ENCODE measurements at places on chromosomes 7 and 10.

- peaks cover 39% of the 10 kb centered on the region for H3K4me1 ChIP-seq
- no peak for DNase-seq
- no peaks in the 10 kb centered on the region for H3K27me3 ChIP-seq
- H3K4me3 ChIP-seq: no peak overlapping the region
Observed at GRCh38 chr10:103157246-103157645, 35.8 kb downstream of the NT5C2 start.

- H3K36me3 ChIP-seq: no peaks in the 10 kb centered on the region
- no peak overlapping the region for H3K27ac ChIP-seq
- H3K27me3 ChIP-seq: peaks cover 58% of the 10 kb centered on the region
- no peak overlapping the region for H3K4me3 ChIP-seq
- no peak for DNase-seq
Observed at GRCh38 chr7:1274876-1275375, 42.3 kb downstream of the UNCX start.

DNA sequence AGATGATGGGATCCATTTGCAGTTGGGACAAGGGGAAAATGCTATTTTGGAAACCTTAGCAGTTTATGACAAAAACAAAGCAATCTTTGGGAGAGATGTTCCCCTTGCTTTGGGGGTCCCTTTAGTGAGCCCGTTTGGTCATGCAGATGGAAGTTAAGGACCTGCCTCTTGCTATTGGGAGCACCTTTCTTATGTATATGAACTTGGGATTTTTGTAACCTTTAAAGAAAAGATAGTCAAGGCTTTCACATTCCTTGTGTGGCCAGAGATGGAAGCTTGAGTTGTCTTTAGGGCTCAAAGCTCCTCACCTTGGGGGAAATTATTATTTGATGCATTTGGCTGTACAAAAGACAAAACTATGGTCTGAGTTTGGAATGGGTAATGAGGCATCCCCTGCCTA is 179.0 kb upstream of the PLPP4 start:
- H3K36me3 ChIP-seq: no peaks in the 10 kb centered on the region
- no peak overlapping the region for H3K4me3 ChIP-seq
- H3K27me3 ChIP-seq: no peaks in the 10 kb centered on the region
- no peak overlapping the region for H3K27ac ChIP-seq
- H3K4me1 ChIP-seq: no peaks in the 10 kb centered on the region

DNA sequence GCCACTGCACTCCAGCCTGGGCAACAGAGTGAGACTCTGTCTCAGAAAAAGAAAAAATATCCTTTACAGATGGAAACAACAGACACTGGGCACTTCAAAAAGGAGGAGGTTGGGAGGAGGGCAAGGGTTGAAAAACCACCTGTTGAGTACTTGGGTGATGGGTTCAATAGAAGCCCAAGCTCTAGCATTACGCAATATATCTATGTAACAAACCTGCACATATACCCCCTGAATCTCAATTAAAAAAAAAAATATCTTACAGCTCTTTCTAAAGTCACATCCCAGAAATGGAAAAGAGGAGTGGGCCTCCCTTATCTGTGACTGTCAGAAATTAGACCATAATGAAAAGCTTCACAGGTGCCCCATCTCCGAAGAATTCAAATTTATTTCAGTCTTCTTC is 12.1 kb downstream of the VIM start:
- no peaks in the 10 kb centered on the region for H3K36me3 ChIP-seq
- H3K27ac ChIP-seq: no peak overlapping the region
- H3K4me1 ChIP-seq: no peaks in the 10 kb centered on the region

DNA sequence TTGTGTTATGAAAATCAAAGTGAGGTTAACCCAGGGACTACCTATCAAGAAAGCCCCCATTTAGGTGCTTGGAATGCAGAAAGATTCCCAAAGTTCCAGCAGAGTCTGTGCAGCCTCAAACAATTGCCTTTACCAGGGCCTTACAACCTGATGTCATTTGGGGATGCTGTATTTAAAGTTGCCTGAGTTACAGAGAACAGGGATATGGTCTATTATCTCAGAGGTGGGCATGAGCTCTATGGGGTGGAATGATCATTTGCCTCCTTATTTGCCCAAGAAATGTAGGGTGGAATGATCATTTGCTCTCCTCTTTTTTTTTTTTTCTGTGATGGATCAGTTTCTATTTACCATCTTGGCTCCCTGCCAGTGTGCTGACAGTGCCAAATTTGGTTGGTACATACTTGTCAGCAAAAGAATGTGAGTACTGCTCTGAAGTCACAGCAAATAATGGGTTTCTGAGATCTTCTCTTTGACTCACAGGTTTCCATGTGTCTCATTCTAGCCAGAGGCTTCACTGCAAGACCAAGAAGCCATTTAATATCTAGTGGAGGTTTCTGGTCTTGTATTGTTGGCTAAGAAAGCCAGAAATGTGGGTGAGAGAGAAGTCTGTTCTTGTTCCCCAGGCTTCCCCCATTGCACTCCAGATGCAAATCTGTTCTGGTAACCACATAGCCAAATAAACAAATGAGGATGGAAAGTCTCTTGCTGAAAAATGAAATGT is 45.5 kb upstream of the ZNRF2 start:
- H3K27me3 ChIP-seq: no peaks in the 10 kb centered on the region
- DNase-seq: peak; percentile 36
- H3K27ac ChIP-seq: no peak overlapping the region
- H3K4me3 ChIP-seq: no peak overlapping the region

DNA sequence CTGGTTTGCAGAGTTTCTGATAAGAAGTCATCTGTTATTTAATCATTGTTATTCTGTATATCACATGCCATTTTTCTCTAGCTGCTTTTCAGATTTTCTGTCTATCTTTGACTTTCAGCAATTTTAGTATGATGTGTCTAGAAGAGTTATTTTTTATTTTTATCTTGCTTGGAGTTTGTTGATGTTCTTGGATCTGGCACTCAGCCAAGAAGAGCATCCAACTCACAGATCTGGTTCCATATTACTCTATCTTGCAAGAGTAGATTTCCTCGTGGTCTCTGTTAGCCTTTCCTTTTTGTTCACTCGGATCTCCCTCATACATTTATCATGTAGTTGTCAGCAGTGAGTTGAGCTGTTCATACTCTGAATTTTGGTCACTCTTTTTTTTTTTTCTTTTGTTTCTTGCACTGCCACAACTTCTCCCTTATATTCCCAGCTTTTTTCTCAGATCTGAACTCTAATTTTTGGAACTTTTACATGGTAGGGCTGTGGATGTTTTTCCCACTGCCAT is 54.8 kb upstream of the CALCR start:
- H3K27ac ChIP-seq: no peak overlapping the region
- no peak overlapping the region for H3K4me3 ChIP-seq
- no peaks in the 10 kb centered on the region for H3K27me3 ChIP-seq
- no peaks in the 10 kb centered on the region for H3K4me1 ChIP-seq
- no peak for DNase-seq

- no peaks in the 10 kb centered on the region for H3K27me3 ChIP-seq
- H3K36me3 ChIP-seq: no peaks in the 10 kb centered on the region
- no peak overlapping the region for H3K27ac ChIP-seq
- no peak overlapping the region for H3K4me3 ChIP-seq
- H3K4me1 ChIP-seq: no peaks in the 10 kb centered on the region
Observed at GRCh38 chr7:93821463-93821862, 69.1 kb downstream of the TFPI2 start.

DNA sequence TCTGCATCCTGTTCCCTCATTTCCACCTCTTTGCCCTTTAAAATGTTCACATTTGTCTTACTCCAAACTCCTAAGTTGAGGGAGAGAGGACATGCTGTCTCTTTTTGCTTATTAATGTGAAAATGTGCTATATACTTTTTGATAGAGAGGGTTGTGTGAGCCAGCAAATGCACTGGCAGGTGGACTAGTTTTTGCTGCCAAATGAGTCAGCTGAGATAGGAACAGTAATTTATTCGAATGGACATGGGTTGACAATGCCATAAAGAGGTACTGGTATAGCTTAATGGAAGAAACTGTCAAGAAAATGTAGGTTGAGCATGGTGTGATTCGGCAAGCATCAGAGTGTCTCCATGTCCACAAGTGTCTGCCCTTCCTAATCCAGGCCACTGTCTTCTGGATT is 9.2 kb upstream of the TRUB1 start:
- no peak overlapping the region for H3K4me3 ChIP-seq
- no peaks in the 10 kb centered on the region for H3K36me3 ChIP-seq
- DNase-seq: no peak
- H3K27ac ChIP-seq: no peak overlapping the region
- peaks cover 19% of the 10 kb centered on the region for H3K4me1 ChIP-seq
- no peaks in the 10 kb centered on the region for H3K27me3 ChIP-seq

DNA sequence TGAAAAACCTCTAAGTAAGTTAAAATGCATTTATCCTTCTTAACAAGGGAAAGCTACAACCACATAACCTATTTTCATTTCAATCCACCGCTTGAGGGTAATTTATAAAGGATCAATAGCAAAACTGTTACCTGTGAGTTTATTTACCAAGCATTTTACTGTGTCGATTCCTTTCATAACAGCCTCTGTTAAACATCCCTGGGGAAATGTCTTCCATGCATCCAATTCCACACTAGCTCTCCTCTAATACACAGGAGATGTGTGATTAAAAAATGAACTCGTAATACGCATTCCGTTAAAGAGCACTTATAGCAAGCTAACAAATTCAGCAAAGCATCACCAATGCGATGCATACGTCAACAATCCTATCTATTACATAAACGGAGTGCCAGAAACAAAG is 185.7 kb downstream of the SFMBT2 start:
- no peaks in the 10 kb centered on the region for H3K27me3 ChIP-seq
- H3K27ac ChIP-seq: no peak overlapping the region
- no peak for DNase-seq
- H3K36me3 ChIP-seq: peaks cover 53% of the 10 kb centered on the region

DNA sequence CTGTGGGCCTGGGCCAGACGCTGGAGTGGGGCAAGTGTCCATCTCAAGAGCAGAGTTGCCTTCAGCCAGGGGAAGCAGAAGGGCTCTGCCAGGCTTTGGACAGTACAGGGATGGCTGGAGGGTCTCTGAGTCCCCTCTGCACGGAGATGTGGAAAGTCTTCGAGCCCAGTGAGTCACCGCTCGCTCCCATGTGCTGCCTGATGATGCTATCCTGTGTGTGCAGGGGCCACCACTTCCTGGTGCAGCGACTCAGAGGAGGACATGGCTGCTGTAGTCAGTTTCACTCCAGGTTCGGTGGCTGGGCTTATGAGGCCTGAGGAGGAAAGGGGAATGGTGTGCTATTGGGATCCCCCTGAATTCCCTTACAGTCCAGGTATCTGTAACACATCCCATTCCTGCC is 6.0 kb downstream of the ADCYAP1R1 start:
- H3K4me1 ChIP-seq: peaks cover under 1% of the 10 kb centered on the region
- no peaks in the 10 kb centered on the region for H3K36me3 ChIP-seq
- no peak for DNase-seq
- H3K27ac ChIP-seq: no peak overlapping the region

DNA sequence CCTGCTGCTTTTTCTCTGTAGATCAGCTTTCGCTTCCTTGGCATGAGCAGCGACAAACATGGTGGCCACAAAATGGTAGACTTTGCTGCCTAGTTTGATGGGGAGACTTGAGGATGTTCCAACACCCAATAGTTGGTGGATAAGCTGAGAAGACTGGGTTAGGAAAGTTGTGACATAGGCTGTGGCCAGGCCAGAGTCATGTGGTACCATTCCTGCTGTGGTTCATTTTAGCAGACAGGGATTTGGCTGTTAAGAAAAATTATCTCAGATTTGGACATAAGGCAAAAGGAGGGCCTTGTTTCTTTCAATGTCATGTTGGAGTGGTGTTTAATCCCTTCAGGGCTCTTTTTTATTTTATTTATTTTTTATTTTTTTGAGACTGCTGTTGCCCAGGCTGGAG is 26.6 kb upstream of the FAM180A start:
- peaks cover 19% of the 10 kb centered on the region for H3K4me1 ChIP-seq
- no peak overlapping the region for H3K27ac ChIP-seq
- no peaks in the 10 kb centered on the region for H3K36me3 ChIP-seq
- H3K4me3 ChIP-seq: no peak overlapping the region

Data from heart right ventricle (tissue), 16 donors.